H9 (cell line): ENCODE measurements at places on chromosomes 6 and 20.

GRCh38 chr6:100105919-100106529 lies 112.0 kb upstream of the MCHR2 start:
- DNase-seq, result no peak

GRCh38 chr6:32794510-32794909 lies 22.3 kb downstream of the HLA-DOB start:
- no peak for DNase-seq

DNA sequence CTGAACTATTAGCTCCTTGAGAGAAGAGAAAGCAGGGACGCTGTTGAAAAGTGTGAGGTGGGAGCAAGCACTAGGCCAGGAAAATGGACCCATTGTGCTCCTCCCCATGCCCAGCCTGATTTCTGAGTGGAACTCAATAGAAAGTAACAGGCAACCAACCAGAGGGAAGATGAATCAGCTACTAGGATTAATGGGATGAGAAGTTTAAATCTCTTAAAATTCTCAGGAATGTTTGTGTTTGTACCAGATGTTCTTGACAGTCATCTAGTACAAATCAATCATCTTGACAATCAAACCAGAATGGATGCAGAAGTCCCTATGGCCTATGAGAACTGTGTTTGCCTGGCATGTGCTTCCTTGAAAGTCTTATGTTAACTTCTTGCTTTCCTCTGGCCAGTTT lies 48.9 kb downstream of the HDDC2 start:
- no peak for DNase-seq

DNA sequence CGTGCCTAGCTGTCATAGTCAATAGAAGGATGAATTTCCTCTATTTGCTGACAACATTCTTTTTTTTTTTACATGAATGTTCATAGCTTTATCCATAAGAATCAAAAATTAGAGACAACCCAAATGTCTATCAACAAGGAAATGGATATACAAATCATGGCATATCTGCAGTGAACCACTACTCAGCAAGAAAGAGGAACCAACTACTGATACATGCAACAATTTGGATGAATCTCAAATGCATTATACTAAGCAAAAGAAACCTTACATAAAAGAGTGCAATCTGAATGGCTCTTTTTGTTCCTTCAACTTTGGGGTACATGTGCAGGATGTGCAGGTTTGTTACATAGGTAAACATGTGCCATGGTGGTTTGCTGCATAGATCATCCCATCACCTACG lies 17.7 kb upstream of the MCM9 start:
- DNase-seq, result no peak

DNA sequence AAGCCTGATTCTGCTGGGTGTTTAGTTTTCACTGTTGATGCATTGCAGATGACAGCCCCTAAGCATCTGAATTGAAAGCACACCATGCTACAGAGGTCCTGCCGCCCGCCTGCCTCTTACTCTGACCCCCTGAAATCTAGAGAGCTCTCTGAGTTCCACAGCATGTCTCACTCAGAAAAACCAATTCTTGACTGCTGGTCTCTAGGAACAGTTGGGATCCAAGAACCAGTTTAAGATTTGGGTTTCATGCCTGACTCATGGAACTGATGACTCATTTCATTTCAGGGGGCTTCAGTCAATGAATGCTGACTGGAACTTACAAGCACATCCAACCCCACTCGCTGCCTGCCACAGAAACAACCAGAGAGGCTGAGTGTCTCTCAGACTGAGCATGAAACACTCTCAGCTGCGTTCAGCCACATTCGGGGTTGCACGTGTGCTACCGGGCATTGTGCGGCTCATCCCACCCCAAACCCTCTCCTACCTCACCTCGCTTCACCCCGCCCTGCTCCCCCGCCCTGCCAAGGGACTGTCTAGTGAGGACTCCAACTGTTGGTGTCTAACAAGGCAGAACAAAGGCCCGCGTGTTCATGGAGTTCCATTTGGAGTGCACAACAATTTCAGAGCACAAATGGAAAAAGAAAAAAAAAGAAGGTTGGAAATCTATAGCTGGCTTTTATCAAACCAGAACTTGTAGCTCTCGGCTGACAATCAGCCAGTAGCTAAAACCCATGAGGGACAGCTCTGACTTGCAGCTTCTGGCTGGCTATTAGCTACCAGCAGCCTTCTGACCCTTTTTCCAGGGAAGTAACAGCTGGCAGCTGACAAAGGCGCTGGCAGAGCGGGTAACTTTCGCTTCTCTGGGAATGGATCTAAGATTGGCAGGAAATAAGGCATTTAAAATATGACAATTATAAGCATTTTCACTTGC lies 20.0 kb upstream of the TRAF3IP2 start:
- no peak for DNase-seq

GRCh38 chr6:7691021-7691420 lies 34.9 kb upstream of the BMP6 start:
- DNase-seq, result no peak

DNA sequence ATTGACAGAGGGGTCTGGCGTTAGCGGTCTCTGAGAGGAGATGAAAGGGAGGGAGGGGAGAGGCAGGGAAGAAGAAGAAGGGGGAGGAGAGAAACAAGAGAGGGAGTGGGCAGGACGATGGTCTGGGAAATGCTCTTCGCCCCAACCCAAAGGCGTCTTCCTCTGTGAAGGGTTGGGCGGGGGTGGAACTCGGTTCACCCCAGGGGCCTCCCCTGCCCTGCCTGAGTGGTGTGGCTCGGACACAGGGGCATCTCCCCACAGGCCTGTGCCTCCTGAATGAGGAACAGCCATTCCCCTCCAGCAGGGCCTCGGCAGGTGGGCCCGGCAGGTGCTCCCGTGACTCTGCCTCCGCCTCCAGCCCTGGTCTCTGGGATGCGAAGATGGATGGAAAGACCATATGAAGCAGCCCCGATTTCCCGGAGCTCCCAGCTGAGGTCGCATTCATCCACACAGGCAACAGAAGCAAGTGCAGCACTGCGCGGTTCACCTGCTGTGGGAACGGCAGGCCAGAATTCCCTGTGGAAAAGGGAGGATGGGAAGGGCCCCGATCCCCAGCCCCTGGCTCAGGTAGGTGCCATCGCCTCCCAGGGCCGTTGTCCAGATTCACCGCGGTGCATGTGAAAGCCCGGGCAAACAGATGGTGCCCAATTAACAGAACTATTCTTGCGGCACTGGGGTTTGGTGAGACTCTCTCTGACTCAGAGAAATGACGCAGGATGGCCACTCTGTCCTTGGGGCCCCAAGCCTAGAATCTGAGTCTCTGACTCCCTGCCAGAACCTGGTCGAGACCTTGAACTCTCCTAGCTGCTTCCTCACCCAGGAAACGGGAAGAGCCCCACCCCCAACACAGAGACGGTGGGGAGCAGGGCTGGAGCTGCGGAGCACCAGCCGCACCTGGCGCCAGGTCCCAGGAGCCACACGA lies 29.4 kb upstream of the RPS6KA2 start:
- no peak for DNase-seq

DNA sequence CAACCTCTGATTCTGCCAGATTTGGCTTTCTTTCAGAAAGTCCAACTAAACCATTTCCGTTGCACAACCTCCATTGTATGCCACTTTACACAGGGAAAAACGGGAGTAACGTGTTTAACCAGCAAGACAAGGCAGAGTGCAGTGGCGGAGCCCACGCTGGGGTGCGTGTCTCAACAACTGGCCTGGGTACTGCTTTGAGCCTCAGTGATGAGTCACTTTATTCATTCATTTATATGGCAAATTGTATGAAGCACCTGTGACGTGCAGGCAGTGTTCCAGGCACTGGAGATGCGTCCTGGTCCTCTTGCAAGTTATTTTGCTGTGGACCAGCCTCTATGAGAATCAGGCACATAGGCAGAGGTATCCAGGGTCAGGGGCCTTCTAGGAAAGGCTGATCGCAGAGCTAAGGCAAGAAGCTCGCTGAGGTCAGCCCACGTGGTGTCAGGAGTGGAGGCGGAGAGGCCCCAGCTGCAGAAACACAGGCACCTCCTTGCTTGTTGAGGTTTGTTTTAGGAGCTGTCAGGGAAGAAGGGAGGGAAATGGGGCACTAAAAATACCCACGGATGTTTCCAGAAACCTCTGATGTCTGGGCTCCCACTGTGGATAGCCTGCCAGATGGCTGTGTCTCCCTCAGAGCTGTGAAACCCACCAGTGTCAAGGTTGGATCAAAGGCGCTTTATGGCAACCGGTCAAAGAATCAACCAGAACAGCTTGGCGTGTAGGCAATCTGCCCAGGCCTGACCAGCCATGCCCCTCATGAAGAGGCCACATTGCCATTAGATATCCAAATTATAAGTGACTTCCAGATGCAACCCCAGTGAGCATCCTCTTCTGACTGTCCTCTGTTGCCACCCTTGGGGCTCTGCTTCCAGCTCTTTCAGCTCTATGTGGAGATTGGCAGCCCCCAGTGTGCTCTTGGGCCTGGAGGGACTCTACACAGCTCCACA lies 157.2 kb downstream of the CD83 start:
- DNase-seq, result peak; percentile 24

DNA sequence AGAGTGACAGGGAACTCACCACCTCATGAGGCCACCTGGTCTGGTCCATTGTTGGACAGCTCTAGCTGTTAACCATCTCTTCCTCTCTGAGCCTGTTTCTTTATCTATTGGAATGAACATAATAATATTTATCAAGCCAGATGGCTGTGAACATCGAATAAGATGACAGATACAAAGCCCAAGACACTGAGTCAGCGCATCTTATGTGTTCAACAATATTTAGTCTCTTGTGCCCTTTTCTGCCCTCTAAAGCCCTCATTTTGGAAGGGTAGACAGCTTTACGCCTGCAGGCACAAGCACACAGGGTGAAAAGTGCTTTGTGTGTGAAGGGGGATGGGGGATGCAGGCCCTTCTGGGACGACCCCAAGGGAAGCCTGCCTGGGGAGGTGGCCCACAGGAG lies 164.0 kb downstream of the GRM4 start:
- DNase-seq, result no peak

DNA sequence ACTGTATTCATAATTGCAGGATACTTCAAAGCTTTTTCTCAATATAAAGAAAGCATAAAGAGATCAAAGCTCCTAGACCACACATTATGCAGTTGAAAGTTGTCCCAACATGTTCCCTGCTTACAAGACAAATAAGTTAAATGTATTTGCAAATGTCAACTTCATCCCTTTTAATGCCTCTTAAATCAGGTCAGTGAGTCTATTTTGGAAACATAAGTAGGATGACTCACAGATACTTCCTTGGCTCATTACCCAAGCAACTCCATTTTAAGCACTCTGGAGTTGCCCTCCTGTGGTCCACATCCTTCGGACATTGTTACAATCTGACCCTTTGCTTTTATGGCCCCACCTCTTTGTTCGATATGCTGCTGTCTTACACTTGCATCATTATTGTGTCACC lies 162.0 kb downstream of the FAXC start:
- DNase-seq, result no peak

GRCh38 chr20:3696200-3696599 lies 14.4 kb upstream of the ADAM33 start:
- no peak for DNase-seq

- DNase-seq, result no peak
Observed at GRCh38 chr20:35796571-35796970, 24.8 kb downstream of the PHF20 start.

DNA sequence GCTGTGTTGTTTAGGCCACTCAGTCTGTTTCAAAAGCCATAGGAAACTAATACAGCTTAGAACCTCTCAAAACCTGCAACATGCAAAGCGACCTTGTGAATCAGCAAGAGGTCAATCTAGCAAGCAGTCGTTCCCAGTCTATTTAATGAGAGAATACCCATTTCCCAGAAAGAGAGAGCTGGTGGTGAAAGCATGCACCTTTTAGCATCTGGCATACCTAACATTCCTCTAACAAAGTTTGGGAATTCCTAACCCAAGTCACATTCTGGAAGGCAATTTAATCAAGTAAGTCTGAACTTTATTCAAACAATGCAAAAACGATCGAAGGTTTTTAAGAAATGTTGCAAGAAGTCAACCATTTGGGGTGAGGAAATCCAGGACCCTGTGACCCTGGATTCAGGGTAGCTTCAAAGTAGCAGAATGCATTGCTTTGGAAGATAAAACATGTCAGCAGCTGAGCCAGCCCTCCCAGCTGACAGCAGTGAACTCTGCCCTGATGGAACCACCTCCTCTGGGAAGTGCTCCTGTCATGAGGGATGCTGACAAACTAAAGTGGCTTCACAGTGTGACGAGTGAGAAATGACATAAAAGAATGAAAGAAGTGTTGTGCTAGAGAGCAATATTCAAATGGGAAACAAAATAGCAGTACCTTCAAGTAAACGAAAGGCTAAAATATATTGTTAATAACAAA lies 104.8 kb downstream of the GMDS start:
- no peak for DNase-seq

DNA sequence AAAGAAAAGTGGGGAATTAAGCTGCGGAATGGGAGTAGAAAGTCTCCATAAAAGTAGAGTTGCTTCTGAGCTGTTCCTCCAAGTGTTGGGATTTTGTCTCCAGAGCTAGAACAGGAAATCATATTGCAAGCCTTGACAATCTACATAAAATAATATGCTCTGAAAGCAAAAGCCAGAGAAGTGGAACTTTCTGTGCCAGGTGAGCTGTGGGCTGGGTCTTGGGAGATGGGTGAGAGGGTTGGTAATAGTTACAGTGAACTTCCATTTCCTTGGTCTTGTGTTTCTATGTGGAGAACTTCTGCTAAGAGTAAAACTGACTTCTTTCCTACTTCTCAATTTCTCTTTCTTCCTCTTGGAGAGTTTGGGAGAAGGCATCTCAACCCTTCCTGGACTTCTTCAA lies 6.3 kb upstream of the HMGN4 start:
- no peak for DNase-seq

DNA sequence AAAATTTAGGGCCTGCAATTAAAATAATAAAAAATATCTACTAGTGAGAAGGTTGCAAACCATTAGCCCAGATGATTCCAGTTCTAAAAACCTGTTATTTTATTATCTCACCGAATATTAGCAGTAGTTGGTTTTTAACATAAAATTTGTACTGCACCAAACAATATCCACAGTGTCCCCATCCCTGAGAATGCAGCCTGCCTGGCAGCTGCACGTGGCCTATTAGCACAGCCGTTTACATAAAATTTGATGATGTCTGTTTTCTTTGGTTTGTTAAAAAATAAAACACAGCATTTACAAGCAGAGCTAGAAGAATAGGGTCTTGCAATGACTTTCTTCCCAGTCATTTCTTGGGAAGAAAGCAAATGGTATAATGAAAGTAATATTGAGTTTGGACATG lies 58.2 kb downstream of the FUT9 start:
- no peak for DNase-seq

GRCh38 chr20:49006446-49006980 lies 39.6 kb upstream of the CSE1L start:
- peak; percentile 31 for DNase-seq

GRCh38 chr20:51473771-51474170 lies 68.7 kb downstream of the NFATC2 start:
- DNase-seq, result no peak
